Stimulated activated CD8-positive, alpha-beta memory T cell treated with anti-CD3 and anti-CD28 coated beads, Interleukin-7, amount 100 ng/mL, for 4 hours (primary cell): ENCODE measurements at places on chromosomes 16 and 17.

DNA sequence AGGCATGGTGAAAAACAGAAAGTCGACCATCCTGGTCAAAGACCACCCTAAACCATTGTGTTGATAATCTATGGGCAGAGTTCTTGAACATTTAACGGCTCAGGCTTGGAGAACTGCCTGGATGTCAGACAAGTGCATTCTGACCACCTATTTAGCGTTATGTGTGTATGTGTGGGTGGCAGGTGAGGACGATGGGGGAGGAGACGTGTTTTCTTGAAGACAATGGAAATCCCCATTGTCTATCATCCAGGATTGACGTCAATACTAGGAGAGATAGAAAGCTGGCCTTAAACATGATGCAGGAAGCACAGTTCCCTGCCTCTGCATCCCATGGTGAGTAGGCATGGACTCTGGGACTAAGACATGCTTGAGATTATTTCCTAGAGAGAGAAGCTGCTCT is 157.4 kb upstream of the MAF start:
- DNase-seq, result no peak

GRCh38 chr16:83971165-83972130 is 3.4 kb downstream of the NECAB2 start:
- DNase-seq, result no peak

GRCh38 chr17:68766640-68767039 is 165.5 kb upstream of the FAM20A start:
- DNase-seq, result no peak

GRCh38 chr17:58052945-58053715 is 30.1 kb upstream of the DYNLL2 start:
- peak; percentile 12 for DNase-seq

- no peak for DNase-seq
Observed at GRCh38 chr17:10754861-10755591, 25.2 kb upstream of the TMEM220 start.

DNA sequence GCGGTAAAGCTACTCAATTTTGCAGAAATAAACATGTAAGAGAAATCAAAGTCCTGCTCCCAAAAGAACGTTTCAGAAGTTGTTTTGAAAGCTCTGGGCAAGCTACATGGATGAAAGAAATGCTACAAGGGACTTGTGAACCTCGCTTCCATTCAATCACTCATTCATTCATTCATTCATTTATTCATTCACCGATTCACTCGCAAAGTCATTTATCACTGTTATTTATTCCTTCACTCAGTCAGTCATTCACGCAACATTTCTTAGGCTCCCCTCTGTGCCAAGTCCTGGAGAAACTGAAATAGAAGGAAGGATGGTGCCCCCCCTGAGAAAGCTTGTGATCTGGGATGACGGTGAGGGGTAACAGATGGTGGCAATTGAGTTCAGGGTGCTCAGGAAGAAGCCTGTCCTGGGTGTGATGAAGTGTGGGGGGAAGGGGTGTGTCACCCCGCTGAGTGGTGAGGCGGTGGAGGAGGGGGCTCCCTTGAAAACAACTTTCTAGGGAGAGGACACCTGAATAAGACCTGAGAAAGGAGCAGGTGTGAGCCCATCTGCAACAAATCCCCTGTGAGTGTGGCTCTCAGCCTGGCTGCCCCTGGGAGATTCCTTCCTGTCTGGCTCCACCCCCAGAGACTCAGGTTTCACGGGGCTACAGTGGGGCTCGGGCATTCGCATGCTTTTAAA is 36.3 kb upstream of the PRSS54 start:
- DNase-seq, result no peak

DNA sequence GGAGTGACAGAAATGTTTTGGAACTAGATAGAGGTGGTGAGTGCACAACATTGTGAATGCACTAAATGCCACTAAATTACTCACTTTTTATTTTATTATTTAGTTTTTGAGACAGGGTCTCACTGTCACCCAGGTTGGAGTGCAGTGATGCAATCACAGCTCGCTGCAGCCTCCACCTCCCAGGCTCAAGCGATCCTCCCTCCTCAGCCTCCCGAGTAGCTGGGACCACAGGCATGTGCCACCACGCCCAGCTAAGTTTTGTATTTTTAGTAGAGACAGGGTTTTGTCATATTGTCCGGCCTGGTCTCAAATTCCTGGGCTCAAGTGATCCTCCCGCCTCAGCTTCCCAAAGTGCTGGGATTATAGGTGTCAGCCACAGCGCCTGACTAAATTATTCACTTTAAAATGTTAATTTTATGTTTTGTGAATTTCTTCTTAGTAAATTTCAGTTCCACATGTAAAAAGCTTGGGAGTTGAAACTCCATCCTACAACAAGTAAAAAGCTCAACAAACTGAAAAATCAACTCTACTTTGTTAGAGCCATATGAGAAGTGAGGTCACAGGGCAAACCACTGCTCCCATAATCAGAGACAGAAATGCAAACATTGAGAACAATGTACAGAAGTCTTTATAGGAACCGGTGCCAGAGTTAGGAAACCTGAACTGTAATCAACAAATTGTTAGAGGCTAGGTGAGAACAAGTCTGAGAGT is 13.8 kb upstream of the SLC5A10 start:
- no peak for DNase-seq

DNA sequence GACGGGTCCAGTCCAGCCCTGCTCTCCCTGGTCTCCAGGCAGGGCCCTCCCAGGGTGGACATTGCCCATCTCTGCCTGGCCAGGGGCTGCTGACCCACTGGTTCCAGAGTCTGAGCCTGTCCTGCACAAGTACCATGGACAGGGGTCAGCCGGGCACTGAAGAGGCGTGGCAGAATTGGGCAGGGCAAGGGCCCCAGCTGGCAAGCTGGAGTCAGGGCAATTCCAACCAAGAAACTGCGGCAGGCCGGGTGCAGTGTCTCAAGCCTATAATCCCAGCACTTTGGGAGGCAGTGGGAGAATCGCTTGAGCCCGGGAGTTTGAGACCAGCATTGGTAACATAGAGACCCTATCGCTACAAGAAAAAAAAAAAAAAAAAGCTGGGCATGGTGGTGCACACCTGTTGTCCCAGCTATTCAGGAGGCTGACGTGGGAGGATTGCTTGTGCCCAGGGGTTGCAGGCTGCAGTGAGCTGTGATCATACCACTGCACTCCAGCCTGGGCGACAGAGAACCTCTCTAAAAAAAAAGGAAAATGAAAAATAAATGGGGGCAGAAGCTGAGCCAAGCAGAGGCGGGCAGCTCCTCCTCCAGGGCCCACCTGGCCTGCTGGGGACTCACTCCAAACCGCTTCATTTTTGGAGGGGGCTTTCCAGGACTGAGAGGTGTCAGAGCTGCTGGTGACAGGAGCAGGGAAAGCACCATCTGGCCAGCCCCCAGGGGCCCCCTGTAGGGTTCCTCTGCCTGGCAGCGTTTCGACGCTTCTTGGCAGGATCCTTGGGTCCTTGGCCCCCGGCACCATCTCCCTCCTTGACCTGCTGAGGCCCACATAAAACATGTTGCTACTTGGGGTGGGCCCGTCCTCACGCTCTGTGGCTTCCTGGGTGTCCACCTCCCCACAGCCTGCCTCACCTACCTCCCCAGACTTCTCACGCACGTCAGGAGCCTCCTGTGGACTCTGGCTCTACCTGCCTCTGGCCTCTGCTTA is 2.9 kb upstream of the MAFG start:
- DNase-seq, result no peak

- DNase-seq, result no peak
Observed at GRCh38 chr17:76493505-76494167, 7.6 kb downstream of the RHBDF2 start.

GRCh38 chr16:57146735-57147134 is 39.1 kb downstream of the PSME3IP1 start:
- DNase-seq, result no peak
